NCI-H1436 (cell line): ENCODE measurements at places on chromosomes 12 and 14.

GRCh38 chr12:132661972-132662371, 25.2 kb downstream of the POLE start:
- no peak for DNase-seq

DNA sequence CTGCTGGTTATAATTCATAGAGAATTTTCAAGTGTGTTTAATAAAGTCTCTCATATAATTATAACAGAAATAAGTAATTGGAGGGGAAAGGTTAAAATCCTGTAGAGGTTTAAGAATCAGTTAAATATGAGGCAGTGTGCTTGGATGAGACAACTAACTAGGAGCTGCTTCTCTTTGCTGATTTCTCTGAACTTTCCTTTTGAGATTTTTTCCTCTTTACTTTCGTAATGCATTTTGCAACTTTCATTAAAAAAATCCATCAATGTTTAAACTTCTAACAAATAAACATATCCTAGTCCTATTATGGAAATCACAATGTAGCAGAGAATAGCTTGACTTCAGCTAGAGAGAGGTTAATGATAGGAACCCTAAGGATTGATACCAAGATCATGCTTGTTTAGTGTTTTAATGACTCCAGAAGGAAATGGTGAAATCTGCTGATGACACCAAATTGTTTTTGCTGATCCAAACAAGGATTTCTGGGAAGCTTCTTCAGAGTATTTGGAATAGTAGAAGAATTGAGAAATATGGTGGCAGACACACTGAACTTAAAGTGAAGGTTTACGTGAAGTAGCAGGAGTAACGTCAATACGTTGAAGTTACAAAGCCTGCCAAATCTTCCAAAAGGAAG, 122.6 kb downstream of the RAD51B start:
- DNase-seq: no peak

GRCh38 chr12:45969084-45969483, 21.3 kb downstream of the SCAF11 start:
- DNase-seq: no peak

- no peak for DNase-seq
Observed at GRCh38 chr14:94498215-94498614, 11.1 kb downstream of the SERPINA12 start.
